ENCODE measurements at places on chromosomes 6 and 20. TPM values are rescaled to one million over a fixed set of nuclear protein-coding genes. Genes with fewer than 3 reads are reported as not detected.

Gene OR2J3
- 0.06 TPM for total RNA-seq

Gene SIRPD
- total RNA-seq = 0.28 TPM

GRCh38 chr6:117655380-117655779 lies 19.9 kb upstream of the NUS1 start:
- no peak for DNase-seq
- H3K27me3 ChIP-seq = no peaks in the 10 kb centered on the region
- H3K4me1 ChIP-seq = no peaks in the 10 kb centered on the region
- H3K4me3 ChIP-seq = no peak overlapping the region

DNA sequence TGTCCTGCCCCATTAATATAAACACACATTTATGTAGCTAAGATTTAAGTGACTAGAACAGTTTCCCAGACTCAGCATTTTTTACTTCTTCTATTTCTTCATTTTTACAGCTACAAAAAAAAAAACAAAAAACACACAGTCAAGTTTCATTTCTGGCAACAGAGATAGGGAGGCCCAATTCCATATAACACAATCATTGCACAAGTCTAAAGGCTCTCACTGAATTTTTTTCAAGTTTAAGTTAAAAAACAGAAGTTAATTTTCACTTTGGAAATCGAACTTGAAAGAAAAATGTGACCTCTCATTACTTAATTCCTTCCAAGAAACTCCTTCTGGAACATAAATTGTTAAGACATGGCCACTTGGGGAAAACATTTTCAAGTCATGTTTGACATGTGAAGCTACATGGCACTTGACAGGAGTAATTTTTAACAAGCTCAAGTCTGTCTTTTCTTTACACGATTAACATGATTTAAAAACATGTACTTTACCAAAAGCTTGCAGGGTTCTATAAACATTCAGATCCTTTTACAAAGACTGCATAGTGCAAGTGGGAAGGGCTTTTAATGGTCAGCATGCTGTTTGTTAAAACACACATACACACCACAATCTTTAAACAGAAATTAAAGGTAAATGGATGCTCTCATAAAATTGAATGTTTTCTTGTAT lies 100.1 kb upstream of the CCDC28A start:
- no peak overlapping the region for H3K4me3 ChIP-seq
- H3K27ac ChIP-seq = no peak overlapping the region
- DNase-seq = no peak
- H3K4me1 ChIP-seq = peaks cover 8% of the 10 kb centered on the region
- no peaks in the 10 kb centered on the region for H3K27me3 ChIP-seq
- no peaks in the 10 kb centered on the region for H3K36me3 ChIP-seq

- no peaks in the 10 kb centered on the region for H3K36me3 ChIP-seq
- H3K4me1 ChIP-seq = peaks cover 10% of the 10 kb centered on the region
- H3K4me3 ChIP-seq = no peak overlapping the region
Observed at GRCh38 chr6:81894306-81894705, 141.8 kb upstream of the TENT5A start.
